ENCODE measurements at places on chromosomes 4 and X.

- DNase-seq: no peak
Observed at GRCh38 chr4:186642530-186642929, 81.1 kb downstream of the FAT1 start.

GRCh38 chrX:14941301-14941700 is 68.1 kb downstream of the MOSPD2 start:
- DNase-seq: no peak

- no peak for DNase-seq
Observed at GRCh38 chrX:25527156-25527555, 511.4 kb upstream of the ARX start.

DNA sequence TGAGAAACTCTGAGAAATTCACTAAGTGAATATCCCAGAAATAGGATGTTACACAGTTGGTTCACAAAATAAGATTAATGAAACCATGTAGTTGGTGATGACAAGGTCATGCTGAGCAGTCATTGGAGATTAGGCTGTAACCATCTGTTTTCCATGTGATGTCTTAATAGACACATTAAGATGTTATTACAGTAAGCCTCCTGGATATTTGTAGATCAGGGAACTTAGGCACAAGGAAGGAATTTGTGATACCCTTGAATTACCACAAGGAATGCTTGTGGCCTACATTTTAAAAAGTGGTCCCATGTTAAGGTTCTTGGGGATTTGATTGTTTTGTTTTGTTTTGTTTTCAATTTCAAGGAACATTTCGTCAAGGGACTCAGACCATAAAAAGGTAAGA is 185.6 kb upstream of the BANK1 start:
- DNase-seq: no peak

- DNase-seq: no peak
Observed at GRCh38 chr4:926538-926937, 5.6 kb downstream of the GAK start.

DNA sequence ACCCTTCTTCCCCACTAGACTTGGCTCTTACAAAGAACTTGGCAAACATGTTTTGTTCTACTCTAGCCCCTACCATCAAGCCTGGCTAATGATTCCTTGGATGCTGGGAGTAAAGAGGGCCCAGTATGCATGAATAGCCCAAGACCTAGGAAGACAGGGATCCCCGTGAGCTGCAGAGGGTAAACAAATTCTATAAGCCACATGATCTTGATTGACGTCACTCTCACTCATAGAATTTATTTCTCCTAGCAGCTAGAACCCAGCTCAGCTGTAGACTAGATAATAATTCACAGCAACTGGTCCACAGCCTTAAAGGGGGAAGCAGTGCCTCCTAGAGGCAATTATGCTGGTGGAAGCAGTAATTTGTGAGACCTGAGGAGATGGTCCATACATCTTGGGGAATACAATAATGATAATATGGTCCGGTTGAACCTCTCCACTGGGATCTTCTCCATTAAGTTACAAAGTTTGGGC is 16.1 kb upstream of the USO1 start:
- DNase-seq: no peak

Measured in brain pericyte (primary cell).